ENCODE measurements at places on chromosomes 3 and 15.

DNA sequence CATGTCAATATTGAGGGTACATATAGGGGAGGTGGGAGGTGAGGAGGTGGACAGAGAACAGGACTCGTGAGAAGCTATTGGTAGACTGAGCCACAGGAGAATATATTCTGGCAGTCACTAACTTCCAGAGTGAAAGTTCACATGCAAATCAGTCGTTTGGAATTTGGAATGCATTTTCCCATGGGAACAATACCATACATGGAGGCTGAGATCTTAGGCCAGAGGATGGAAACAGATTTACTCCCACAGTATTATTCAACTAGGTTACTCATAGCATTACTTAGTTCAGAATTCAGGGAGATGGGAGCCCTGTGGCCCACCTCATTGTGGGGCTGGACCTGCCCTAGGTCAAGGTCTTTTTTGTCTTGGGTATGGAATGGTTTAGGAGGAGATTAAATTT lies 36.4 kb upstream of the ABHD2 start:
- peak; percentile 93 for DNase-seq

GRCh38 chr3:117010318-117010717 lies 300.7 kb downstream of the TUSC7 start:
- no peak for DNase-seq

GRCh38 chr15:75034615-75035014 lies 11.2 kb downstream of the PPCDC start:
- no peak for DNase-seq

GRCh38 chr15:38878926-38879325 lies 314.3 kb upstream of the RASGRP1 start:
- no peak for DNase-seq

GRCh38 chr3:160162440-160162839 lies 62.8 kb upstream of the C3orf80 start:
- DNase-seq, result no peak

- DNase-seq, result peak; percentile 83
Measured at GRCh38 chr3:129224984-129225393, 24.4 kb upstream of the COPG1 start.

DNA sequence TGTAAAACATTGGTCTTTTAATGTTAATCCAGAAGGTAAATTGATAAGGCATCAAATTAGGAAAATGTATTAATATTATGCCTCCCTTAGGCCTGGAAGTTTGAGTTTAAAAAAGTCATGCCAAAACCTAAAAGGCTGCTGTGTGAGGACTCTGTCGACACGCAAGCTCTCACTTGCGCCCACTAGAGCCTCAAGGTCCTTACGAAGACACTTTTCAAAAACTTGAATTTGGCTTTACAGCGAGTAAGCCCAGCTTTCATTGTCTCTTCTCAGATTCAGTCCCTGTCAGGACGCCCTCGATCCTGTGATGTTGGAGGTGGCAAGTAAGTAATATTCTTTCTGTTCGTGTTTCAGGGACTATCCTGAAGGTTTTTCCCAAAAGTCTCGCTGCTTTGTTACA lies 89.7 kb downstream of the CRTC3 start:
- no peak for DNase-seq

DNA sequence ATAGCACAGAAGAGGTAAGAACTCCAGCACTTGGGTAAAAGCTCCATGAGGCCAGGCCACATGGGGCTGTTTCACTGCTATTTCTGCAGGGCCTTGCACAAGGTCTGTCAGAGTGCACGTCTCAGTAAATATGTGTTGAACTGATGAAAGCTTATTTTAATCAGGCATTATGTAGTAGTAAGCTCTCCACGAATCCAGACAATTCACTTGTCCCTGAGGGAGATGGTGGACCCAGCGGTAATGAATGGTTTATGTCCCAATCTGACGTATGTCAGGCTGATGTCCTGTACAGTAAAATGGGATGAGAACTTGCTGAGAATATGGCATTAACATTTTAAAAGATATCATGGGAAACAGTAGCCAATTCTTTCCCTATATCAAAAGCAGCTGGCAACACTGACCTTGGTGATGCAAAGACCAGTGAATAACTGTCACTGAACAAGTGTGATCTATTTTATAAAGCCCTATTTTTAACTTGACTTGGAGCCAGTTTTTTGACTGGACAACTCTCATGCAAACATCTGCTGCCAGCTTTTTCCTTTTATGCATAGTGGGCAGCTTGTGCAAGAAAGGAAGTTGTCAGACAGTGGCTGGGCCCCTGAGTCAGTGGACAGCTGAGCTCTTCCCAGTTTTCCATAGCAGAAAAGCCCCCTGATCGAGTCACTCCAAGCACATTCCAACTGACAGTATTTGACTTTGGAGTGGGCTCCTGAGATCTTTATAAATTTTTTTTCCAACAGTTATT lies 519.8 kb upstream of the MDFIC2 start:
- peak; percentile 48 for DNase-seq

- DNase-seq, result no peak
Measured at GRCh38 chr3:162302983-162303624, 806.5 kb downstream of the OTOL1 start.

DNA sequence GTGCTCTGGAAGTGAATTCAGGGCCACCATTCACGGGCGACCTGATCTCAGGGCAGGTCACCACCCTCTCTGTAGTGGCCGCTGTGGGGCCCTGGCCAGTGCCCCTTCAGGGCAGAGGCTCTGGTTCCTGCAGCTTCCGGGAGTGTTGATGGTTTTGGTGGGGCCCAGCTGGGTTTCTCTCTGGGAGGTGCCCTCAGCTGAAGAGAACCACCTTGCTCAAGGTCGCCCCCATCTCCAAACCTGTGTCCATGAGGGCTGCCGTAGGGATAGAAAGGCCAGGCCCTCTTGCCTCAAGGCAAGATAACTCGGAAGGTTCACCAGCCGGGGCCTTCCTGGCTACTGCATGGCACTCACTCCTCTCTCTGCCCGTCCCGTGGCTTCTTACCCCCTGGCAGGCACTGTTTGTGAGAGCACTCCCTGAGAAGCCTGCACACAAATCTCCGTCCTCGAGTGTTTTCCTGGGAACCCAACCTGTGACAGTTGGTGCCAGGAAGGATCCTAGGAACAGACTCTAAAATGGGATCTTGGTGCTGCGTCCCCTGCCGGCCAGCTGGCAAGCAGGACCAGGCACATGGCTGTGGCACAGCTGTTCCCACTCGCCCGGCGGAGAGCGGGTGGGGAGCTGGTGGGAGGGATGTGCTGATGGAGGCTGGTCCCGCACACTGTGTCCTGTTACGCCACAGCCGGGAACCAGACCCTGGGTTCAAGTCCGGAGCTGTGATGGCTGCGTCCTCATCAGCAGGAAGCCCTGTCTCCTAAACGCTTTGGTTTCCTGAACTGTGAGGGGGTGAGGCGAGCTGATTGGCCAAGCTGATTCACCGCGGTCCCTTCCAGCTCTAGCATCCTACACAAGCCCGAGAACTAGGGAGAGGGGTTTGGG lies 23.2 kb upstream of the PIGZ start:
- DNase-seq, result no peak

- DNase-seq, result no peak
Measured at GRCh38 chr3:160257606-160258005, 32.4 kb downstream of the C3orf80 start.

DNA sequence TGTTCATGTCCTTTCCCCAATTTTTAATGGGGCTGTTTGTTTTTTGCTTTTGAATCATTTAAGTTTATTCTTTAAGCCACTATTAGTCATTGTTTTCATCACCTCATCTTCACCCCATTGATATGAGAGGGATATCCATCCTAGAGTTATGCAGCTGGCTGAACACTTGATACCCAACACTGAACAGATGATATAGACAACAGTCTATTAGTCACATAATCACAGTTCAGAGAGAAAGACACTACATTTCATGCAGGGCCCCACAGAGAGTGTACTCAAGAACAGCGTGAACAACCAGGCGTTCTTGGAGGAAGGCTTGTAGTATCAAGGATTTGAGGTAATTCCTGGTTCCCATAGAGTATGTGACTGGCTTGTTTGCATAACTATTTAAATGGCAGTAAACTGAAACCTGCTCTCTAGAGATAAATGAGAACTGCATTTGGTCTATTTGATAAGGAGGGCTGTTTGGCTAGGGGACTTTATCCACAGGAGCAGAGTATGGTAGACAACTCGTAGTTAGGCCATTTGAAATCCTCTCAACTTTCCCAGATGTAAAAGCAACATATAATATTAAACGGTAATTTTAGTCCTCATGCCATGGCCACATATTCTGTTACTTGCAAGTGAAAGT lies 618.7 kb downstream of the SI start:
- no peak for DNase-seq

DNA sequence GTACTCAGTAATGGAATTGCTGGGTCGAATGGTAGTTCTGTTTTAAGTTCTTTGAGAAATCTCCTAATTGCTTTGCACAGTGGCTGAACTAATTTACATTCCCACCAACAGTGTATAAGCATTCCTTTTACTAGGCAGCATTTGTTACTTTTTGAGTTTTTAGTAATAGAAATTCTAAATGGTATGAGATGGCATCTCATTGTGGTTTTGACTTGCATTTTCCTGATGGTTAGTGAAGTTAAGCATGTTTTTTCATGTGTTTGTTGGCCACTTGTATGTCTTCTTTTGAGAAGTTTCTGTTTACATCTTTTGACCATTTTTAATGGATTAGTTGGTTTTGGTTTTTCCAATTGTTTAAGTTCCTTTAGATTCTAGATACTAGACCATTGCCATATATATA lies 28.4 kb downstream of the TP63 start:
- no peak for DNase-seq

DNA sequence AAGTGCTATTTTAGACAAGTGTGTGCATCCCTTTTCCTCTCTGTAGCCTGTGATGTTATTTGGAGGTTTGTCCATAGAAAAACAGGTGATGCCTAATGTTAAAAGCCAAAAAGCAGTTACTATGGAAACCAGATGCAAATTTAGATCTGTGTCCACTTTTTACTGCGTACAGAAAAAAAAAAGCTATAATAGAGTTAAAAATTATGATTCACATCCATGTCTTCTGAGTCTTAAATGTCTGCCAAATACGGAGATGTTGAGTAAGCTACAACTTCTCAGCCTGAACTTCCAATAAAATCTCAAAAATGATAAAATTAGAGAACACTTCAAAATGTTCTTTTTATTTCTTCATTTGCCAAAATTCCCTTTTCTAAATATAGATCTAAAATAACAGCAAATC lies 74.2 kb upstream of the GAP43 start:
- no peak for DNase-seq

DNA sequence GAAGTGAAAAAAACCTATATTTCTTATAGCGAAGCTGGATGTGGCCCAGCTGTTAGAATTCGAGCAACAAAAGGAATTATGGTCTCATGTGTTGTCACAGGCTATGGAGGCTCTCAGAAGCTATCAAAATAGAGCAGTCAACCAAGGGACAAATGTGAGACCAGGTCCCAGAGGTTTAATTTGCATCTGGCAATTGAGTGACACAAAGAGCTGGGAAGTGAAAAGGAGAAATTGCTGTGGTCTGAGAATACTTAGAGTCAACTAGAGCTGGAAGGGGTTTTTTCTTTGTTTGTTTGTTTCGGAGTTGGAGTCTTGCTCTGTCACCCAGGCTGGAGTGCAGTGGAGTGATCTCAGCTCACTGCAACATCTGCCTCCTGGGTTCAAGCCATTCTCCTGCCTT lies 61.3 kb upstream of the SMAD3 start:
- no peak for DNase-seq

DNA sequence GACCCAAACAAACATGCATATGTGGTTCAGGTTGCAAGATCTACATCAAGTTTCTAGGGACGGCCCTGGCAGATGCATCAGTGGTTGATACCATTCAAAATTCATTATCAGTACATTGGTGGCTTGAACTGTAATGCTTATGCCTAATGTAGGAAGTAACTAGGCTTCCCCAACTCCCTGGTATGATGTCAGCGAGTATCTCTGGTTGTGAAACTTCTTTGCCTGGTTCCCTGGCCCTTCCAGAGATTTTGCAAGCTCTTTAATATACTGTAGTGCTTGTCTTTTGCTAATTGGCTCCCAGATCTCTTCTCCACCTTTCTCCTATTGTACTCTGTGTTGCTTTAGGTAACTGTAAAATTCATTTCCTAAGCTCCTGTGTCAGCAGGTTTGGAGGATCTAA lies 114.8 kb upstream of the RARB start:
- DNase-seq, result no peak

DNA sequence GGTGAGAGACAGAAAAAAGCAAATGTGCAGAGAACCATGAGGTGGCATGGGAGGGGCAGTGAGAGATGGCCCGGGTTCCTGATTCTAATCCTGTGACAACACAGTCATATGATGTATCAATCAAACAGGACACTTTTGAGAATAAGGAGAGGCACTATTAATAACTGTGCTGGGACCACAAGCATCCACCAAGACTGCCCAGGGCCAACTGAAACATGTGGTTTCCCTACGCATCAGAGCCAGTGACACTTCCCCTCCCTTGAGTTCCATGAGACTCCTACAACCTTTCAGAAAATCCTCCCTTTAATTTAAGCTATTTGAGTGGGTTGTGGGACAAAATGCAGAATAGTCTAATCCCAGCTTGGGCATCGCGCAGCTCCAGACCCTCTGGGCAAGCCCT lies 17.4 kb downstream of the SH3BP5 start:
- DNase-seq, result no peak

- DNase-seq, result no peak
Measured at GRCh38 chr3:138197524-138197923, 10.4 kb downstream of the ARMC8 start.

- no peak for DNase-seq
Measured at GRCh38 chr3:151210676-151211381, 7.8 kb upstream of the GPR171 start.

DNA sequence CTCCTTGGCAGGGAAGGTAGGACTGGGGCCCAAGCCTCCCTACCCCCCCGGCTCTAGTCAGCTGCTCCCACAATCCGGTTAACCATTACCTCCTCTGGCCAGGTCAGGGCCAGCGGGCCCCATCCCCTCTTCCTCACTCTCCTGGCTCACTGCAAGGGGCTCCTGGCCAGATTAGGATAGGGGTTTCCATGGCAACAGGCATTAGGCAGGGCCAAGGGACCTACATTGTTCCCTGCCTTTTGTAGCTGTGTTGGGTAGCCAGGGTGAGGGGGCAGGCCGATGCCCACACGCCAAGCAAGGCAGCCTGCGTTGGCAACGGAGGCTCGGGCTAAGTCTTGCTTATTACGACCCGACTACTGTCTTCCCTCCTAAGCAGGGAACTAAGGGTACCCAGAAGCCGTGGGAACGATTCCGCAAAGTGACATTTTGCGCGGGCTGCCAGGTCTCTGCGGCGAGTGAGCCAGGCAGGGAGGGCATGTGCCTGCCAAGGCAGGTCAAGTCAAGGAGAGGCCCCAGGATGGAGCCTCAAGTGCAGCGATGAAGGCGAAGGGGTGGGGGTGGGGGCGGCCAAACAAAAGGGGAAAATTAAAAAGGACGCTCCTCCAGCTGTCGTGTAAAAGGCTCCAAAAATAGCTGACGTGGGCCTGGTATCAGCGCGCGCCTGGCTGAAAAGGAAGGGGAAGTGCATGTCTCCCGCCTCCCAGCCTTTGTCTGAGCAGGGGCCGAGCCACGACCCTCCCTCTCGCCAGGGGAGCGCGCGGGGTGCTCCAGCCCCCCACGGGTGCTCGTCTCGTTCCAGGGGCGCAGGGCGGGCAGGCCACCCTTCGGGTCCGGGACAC lies 919 bp downstream of the IDH2 start:
- no peak for DNase-seq

GRCh38 chr15:24682002-24682401 lies 6.4 kb downstream of the NPAP1 start:
- no peak for DNase-seq

All from hepatic stellate cell (primary cell).